ENCODE measurements at places on chromosomes 13 and 19.
A peak's percentile ranks its signal among the peaks of the same experiment; 100 is the strongest.

- no peak for DNase-seq
Measured at GRCh38 chr13:68168448-68168847, 938.3 kb upstream of the PCDH9 start.

DNA sequence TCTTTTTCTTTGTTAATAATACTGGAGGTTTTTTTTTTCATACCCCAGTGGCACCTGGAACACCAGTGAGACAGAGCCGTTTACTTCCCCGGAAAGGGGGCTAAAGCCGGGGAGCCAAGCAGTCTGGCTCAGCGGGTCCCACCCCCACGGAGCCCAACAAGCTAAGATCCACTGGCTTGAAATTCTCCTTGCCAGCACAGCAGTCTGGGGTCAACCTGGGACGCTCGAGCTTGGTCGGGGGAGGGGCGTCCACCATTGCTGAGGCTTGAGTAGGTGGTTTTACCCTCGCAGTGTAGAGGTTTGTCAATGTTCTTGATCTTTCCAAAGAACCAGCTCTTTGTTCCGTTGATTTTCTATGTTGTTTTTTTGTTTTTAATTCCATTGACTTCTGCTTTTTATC, 94.6 kb upstream of the DIAPH3 start:
- DNase-seq: no peak

- no peak for DNase-seq
Measured at GRCh38 chr13:73618275-73618865, 515.8 kb downstream of the KLF12 start.

GRCh38 chr19:11089254-11090013, at the start of gene LDLR:
Gene LDLR (plus strand): TSS chr19:11089463. CDS start chr19:11089549, 86 bp downstream.
- peak; percentile 88 for DNase-seq

DNA sequence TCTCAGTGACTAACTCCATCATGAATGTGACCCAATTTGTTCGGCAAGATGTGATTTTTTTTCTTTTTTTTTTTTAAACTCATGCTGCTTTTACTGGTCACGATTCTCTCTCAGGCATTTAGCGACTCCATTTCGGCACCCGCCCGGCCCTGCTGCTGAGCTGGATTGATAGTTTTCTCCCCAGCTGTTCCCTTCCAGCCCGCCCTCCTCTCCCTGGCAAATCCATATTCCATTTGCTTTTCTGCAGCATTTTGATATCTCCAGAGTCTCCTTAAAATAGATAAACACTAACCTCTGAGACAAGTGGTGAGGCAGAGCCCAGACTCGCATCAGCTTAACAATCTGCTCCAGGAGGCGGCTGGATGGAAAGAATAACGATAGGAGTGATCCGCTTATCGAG, 55.5 kb upstream of the KATNAL1 start:
- DNase-seq: no peak

GRCh38 chr13:79187917-79188690, 218.0 kb downstream of the RBM26 start:
- no peak for DNase-seq

GRCh38 chr13:80513196-80513595, 172.3 kb upstream of the SPRY2 start:
- DNase-seq: no peak

DNA sequence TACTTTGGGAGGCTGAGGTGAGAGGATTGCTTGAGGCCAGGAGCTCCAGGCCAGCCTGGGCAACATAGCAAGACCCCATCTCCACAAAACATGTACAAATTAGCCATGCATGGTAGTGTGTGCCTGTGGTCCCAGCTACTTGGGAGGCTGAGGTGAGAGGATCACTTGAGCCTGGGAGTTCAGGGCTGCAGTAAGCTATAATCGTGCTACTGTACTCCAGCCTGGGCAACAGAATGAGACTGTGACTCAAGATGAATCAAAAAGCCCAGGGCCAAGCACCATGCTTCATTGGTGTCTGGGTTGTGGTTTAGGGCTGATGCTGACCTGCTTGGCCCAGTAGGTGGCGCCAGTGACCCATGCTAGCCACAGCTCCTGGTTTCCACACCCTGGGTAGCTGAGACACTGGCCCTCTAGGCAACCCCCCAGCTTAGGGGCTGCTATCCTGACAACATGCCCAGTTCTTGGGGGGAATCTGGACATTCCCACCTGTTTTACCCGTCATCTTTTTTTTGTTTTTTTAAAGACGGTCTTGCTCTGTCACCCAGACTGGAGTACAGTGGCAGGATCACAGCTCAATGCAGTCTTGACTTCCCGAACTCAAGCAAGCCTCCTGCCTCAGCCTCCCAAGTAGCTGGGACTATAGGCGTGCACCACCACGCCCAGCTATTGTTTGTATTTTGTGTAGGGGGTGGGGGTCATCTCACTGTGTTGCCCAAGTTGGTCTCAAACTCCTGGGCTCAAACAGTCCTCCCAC, 5.5 kb downstream of the CCDC124 start:
- DNase-seq: peak; percentile 81
